ENCODE measurements at places on chromosomes 4 and X.

- no peak for DNase-seq
Observed at GRCh38 chr4:36209941-36210649, 34.2 kb downstream of the ARAP2 start.

DNA sequence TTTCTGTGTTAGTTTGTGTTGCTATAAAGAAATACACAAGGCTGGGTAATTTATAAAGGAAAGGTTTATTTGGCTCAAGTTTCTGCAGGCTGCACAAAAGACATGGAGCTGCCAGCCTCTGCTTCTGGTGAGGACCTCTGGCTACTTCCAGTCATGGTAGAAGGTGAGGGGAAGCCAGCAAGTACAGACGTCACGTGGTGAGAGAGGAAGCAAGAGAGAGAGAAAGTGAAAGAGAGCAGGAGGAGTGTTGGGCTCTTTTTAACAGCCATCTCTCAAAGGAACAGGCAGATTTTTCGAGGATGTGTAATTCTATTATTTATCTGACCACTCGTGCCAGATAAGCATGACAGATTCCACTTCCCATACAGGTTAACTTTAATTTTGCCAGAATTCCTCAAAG is 1199.1 kb downstream of the ADGRL3 start:
- no peak for DNase-seq

- no peak for DNase-seq
Observed at GRCh38 chrX:63657821-63658220, 127.2 kb downstream of the ARHGEF9 start.

- peak; percentile 31 for DNase-seq
Observed at GRCh38 chrX:112642349-112642748, 37.4 kb downstream of the LHFPL1 start.

- no peak for DNase-seq
Observed at GRCh38 chr4:74501579-74501978, 56.6 kb downstream of the AREG start.

- no peak for DNase-seq
Observed at GRCh38 chr4:174946246-174946645, 28.1 kb downstream of the ADAM29 start.

GRCh38 chr4:11805842-11806241 is 377.1 kb upstream of the HS3ST1 start:
- no peak for DNase-seq

- DNase-seq = peak; percentile 9
Observed at GRCh38 chr4:123701131-123701575, 304.6 kb downstream of the SPRY1 start.

DNA sequence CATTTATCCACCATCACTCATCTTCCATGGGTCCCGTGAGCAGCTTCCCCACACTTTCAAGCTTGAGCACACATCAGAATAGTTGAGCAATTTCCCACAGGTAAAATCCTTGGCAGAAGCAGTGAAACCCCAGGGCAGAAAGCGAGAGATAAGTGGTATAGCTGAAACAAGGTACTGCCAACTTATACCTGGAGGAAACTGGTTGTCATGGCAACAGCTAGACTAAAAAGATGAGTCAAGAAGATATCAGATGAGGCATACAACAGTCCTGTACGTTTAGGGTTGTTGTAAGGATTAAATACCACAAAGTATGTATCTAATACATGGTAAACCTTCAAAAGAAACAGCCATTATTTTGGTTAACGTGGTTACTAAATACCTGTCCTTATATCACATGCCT is 66.9 kb upstream of the PHOX2B start:
- DNase-seq = no peak

- DNase-seq = no peak
Observed at GRCh38 chr4:92629302-92629701, 325.5 kb downstream of the GRID2 start.

GRCh38 chrX:132208422-132208821 is 10.8 kb downstream of the RAP2C start:
- DNase-seq = no peak

- peak; percentile 57 for DNase-seq
Observed at GRCh38 chr4:173056710-173057109, 111.9 kb upstream of the GALNT7 start.

GRCh38 chr4:1060121-1060520 is 48.7 kb downstream of the FGFRL1 start:
- DNase-seq = no peak

GRCh38 chrX:20906571-20906970 is 467.6 kb upstream of the CNKSR2 start:
- DNase-seq = no peak

DNA sequence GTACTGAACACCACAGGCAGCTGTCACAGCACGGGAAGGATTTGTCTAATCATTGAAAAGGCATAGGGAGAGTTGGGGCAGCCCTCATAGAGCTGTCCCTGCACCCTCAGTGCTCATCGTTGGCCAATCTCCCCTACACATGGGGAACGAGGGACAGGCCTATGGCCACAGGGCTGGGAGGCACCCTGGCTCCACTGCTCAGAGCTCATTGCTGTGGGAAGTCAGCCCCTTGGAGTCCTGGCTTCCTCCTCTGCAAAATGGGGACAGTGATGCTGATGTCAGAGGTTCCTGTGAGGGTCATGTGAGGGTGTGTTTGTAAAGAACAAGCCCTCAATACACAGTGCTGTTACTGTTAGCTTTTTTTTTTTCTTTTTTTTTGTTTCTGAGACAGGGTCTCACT is 19.3 kb upstream of the HTRA3 start:
- no peak for DNase-seq

GRCh38 chr4:102503301-102503746 is 2.2 kb downstream of the NFKB1 start:
- no peak for DNase-seq

GRCh38 chr4:170736710-170737109 is 647.0 kb upstream of the AADAT start:
- no peak for DNase-seq

- DNase-seq = no peak
Observed at GRCh38 chr4:9925750-9926439, 95.4 kb downstream of the SLC2A9 start.

DNA sequence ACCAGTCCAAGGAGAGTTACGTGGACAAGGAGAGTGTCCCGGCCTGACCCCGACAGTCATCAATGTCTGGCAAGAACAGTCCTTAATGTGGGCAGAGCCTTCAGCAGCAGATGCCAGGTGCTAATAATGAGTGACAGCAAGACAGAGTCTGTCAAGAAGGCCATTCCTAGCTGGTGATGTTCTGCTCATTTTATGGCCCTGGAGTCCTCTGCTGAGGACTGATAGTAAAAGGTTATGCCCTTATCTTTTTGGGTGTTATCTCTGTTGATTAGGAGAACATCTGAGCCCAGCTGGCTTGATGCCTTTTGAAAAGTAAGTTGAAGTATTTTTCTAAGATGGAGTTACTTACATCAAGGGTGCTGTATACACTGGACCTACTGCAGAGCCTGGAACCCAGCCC is 67.3 kb downstream of the SLC34A2 start:
- no peak for DNase-seq

GRCh38 chr4:26958925-26959653 is 98.4 kb downstream of the STIM2 start:
- no peak for DNase-seq

DNA sequence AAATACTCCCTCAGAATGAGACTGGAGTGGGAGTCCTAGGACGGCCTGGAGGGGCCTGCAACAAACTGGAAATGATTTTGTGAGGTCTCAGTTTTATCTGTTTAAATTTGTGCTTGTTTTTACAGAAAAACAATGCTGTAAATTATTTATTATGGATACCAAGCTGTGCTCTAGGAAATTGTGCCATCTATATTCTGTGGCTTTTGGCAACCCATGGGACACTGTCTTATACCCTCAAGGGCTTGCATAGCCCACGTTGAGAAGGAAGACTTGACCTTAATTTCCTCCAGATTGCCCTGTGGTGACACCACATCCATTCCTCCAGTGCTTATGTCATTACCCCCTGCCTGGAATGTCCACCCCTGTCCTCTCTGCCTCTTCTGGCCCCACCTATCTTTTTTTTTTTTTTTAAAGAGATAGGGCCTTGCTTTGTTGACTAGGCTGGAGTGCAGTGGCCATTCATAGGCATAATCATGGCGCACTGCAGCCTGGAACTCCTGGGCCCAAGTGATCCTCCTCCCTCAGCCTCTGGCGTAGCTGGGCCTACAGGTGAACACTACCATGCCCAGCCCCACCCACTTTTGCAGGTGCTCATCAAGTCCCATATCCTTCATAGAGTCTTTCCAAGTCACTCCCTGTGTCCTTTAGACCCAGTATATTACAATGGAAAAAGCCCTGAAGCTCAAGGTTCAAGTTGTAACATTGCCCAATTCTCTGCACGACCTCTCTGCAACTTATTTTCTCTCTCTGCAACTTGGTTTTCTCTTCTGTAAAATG is 77.4 kb downstream of the HPRT1 start:
- no peak for DNase-seq

DNA sequence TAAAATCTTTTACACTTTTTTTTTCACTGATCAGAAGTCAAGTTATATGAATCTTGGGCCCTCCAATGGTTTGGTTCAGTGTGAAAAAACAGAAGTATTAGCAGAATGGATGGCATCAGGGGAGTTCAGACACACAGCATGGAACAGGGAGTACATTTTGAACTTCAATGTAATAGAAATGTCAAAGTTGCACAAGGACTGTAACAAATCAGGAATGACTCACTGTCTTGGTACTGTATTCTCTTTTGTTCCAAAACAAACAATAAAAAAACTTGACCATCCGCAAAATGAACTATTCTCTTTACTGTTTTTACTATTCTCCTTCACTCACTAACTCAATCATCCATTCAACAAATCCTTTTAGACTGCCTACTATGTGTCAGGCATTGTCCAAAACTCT is 401.0 kb downstream of the FSTL5 start:
- no peak for DNase-seq

GRCh38 chr4:53364624-53365023 is 1.2 kb downstream of the SCFD2 start:
- no peak for DNase-seq

DNA sequence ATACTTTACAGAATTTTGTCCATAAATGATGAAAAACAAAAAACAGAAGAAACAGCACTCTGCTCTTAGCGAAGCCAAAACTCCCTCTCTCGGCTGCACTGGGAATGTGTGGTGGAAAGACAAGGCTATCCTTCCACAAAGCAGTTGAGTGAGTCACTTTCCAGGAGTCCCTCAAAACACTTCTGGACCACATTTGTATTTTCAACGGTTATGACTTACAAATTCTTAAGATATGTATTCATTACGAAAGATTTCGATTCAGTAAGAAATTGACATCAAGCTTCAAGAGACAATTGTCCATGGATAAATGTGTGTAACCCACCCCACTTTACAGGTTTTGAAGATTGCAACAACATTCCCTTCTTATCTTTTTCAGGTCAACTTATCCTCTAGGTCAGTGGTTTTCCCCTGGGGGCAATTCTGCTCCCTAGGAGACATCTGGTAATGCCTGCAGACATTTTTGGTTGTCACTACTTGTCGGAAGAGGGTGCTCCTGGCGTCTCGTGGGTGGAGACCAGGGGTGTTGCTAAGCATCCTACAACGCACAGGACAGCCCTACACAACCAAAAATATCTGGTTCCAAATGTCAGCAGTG is 66.7 kb upstream of the MTNR1A start:
- DNase-seq = no peak

DNA sequence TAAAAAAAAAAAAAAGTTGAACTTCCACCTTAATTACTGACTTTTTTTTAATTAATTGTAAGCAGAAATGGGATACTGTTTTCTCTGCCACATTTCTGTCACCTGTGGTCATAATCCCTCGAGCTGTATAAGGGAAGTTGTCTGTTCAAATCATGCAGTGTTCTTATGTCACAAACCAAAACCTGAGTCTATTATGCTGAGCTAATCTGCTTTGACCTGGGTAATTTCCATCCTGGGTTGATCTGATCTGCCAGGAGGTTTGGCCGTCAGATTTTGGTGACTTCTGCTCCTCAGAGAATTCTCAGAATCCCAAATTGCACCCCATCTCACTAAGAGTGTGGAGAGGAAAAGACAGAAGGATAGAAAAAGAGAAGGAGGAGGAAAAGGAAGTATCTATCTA is 683.1 kb downstream of the KCTD8 start:
- DNase-seq = no peak

DNA sequence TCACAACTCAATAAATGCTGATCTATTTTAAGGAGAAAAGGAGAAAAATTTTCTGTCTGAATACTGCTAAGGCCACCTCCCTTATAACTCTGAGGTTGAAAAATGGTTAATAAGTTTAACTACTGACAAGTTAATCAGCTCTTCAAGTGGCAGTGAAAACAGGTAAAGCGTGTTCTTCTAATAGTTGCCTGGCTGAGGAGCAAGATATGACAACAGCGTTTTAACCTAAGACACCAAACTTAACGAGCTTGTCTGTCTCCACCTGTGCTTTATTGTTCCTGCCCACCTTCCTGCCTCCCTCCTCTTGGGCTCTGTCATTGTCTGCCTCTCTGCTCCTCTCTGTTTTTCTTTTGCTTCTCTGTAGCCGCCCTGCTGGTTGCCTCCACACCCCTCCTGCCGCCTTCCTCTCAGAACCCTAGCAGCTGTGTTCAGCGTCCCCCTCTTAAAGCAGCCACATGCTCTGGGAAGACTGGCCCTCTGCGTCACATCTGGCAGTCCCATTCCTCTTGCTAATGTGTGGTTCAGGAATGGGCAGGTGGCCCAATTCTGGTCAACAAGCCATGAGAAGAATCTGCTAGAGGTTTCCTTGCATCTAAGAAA is 4.3 kb upstream of the TSPAN5 start:
- peak; percentile 73 for DNase-seq

GRCh38 chrX:44432641-44433040 is 89.2 kb upstream of the EFHC2 start:
- no peak for DNase-seq

DNA sequence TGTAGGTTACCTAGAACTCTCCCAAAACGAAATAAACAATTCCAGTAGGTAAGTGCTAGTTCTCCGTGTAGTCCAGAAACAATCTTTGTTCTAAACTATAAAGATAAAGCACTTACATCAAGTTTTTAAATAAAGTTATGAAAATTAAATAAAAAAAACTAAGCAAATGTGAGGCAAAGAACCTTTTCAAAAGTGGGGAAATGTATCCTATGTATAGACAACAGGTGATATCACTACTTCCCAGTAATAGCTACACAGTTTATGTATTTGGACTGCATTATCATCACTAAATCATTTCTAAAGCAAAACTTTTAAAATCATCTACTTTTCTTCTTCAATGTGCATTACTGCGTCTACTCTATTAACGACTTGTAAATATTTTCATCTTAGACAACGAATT is 2.0 kb downstream of the YTHDC1 start:
- DNase-seq = no peak

DNA sequence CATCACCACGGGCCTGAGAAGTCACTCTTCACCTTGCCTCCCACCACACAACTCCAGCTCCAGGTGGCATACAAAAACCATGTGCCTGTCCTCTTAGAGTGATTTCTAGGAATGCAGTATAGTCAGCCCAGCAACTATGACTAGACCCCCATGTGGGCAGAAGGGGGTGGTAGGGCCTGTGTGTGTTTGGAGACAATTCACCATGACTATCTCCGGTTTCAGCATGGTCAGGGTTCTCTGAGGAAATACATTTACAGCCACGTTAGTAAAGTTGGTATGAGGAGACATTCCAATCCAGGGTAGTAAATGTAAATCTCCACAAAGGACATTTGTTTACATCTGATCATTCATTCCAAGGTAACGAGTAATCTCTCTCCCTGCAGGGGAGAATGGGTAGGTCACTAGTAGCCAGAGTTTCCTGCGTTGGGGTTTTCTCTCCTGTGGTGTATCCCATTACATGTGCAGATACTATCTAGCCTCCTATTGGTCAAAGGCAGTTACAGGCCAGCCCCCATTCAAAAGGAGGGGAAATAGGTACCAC is 4.2 kb upstream of the MTMR1 start:
- DNase-seq = no peak

- peak; percentile 84 for DNase-seq
Observed at GRCh38 chrX:150693725-150694574, 754 bp downstream of the MTMR1 start.

- no peak for DNase-seq
Observed at GRCh38 chr4:40152637-40153036, 44.2 kb upstream of the RHOH start.
